ENCODE measurements at places on chromosomes 4 and X.

DNA sequence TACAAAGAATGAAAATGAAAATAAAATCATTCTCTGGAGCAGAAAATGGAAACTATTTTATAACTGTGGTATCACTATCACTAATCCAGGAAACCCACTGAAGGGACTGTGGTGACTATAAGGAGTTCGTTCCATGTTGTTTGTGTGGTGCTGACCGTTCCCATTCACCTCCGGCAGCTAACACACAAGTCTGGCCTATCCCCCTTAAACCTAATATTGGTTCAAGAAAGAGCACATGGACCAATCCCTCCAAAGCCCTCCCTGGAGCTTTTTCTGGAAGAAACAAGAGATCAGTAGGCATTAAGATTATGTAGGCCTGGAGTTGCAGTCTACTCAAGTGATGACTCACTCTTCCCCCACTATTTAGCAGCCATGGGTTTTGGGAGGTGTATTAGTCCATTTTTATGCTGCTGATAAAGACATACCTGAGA is 25.9 kb upstream of the FAM241A start:
- no peak for DNase-seq

- DNase-seq: no peak
Observed at GRCh38 chrX:88613338-88613737, 133.7 kb upstream of the CPXCR1 start.

GRCh38 chrX:48948589-48948988 is 8.8 kb downstream of the OTUD5 start:
- no peak for DNase-seq

- no peak for DNase-seq
Observed at GRCh38 chr4:48409203-48409602, 67.9 kb downstream of the SLAIN2 start.

DNA sequence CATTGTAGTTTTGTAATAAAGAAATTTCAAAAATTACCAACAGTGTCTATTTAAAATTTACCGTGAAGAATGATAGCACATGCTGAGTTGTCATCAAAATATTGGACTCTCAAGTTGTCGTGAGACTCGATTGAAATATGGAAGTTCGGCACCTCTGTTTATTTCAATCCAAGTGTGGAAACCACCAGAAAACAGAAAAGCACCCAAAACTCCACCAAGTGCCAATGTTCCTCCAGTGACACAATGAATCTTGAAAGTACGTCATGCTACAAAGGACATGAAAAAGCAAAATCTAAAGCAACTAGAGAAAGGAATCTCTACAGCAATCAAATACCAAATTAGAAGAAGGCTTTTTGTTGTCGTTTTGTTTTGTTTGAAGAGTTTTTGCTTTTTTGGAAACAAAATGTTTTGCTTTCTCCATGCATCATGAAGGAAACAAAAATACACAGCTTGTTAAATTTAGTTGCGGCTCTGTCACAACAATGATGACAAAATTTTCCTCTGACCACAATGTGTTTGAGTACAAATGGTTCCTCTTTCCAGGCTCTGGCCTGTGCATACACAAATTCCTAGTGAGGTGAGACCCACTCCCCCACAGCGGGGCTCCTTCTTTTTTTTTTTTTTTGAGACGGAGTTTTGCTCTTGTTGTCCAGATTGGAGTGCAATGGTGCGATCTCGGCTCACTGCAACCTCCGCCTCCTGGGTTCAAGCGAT is 9.6 kb upstream of the IL13RA1 start:
- no peak for DNase-seq

Data from T-helper 9 cell (primary cell).